Activated CD4-positive, alpha-beta memory T cell treated with anti-CD3 and anti-CD28 coated beads for 36 hours (primary cell): ENCODE measurements at places on chromosomes 6 and 20. TPM values are rescaled to one million over a fixed set of nuclear protein-coding genes. Genes with fewer than 3 reads are reported as not detected.

The C20orf202 gene
- total RNA-seq: not detected

The BPIFA1 gene
- total RNA-seq: not detected

The PSORS1C2 gene
- total RNA-seq: not detected

DNA sequence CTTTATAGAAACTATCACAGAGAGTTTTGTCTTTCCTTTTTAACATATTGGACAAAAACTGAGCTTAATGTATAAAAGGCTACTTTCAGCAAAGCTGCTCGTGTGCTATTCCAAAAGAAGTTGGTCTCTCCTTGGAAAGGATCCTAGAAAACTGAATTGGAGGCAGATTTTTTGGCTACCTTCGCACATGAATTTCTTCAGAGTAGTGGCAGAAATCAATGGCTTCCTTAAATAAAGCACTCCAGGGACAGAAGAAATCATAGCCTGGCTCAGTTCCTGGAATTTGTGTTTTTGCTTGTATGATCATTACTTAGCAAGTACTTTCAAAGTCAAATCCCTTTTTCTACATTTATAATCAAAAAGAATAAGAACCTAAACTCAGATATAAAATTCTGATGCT is 780.3 kb downstream of the PHF3 start:
- H3K4me3 ChIP-seq: no peak overlapping the region
- no peak overlapping the region for H3K27ac ChIP-seq
- no peaks in the 10 kb centered on the region for H3K4me1 ChIP-seq
- no peaks in the 10 kb centered on the region for H3K27me3 ChIP-seq

GRCh38 chr6:42394881-42395620 is 56.7 kb downstream of the TRERF1 start:
- H3K27ac ChIP-seq: peak overlapping the region; percentile 42
- peaks cover 87% of the 10 kb centered on the region for H3K4me1 ChIP-seq
- no peaks in the 10 kb centered on the region for H3K27me3 ChIP-seq
- H3K36me3 ChIP-seq: peaks cover 9% of the 10 kb centered on the region
- H3K4me3 ChIP-seq: peak overlapping the region; percentile 10
- DNase-seq: peak; percentile 10

- no peak for DNase-seq
- H3K4me1 ChIP-seq: peaks cover 47% of the 10 kb centered on the region
Observed at GRCh38 chr20:3990716-3991115, 24.6 kb downstream of the RNF24 start.

DNA sequence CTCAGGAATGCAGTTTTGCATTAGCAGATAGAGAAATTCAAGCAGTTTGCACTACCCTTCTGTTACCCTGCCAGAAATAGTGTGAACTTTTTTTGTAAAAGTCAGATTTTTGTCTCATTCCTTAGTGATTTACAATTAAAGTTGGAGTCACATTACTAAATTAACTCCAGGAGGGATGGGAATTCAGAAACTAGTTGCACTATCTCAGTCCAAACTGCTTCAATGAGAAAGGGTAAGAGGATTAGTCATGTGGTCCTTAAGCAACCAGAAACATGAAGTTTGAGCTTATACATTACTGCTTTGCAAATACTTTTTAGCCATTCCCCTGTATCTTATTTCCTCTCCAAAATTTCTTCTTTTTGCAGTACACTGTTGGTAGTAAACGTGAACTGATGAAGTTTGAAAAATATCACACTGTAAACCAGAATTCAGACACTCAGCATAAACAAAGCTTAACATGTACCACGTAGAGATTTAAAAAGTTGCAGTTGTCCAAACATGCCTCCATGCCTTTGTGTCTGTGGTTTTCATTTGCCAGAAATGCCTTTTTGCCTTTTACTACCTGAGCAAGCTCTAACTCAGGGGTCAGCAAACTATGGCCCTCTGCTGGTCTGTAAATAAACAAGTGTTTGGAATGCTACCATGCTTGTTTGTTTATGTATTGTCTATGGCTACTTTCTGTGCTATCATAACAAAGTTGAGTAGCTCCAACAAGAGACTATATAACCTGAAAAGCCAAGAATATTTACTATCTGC is 49.7 kb downstream of the TP53INP2 start:
- H3K36me3 ChIP-seq: peaks cover 36% of the 10 kb centered on the region
- H3K4me3 ChIP-seq: no peak overlapping the region
- no peaks in the 10 kb centered on the region for H3K27me3 ChIP-seq
- no peaks in the 10 kb centered on the region for H3K4me1 ChIP-seq
- H3K27ac ChIP-seq: no peak overlapping the region

DNA sequence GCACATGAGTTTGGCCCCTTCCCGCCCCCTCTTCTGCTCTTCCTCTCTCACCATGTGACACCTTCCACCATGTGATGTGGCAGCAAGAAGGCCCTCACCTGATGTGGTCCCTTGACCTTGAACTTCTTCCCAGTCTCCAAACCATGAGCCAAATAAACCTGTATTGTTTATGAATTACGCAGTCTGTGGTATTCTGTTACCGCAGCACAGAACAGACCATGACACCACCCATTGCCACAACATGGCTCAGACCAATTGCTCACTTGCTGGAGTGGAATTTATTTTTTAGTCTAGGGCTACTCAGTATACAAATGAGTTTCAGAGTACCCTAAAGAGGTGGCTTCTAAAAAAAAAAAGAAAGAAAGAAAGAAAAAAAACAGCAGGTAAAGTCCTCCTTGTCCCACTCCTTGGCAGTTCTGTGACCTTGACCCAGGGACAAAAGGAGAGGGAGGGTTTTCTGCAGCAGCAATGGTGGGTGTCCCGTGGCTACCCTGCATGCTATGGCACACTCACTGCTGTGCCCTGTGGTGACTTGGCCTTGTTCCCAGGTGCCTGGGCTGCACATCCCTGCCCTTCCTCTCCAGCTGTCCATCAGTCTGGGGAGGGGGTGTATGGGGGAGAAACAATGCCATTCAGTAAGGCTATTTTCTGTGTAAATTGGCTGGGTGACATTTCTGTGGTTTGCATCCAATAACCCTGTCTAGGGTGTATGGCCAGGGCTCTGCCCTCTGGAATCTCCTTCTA is 5.4 kb upstream of the VSX1 start:
- H3K4me3 ChIP-seq: no peak overlapping the region
- H3K27me3 ChIP-seq: peaks cover 31% of the 10 kb centered on the region
- H3K4me1 ChIP-seq: peaks cover 42% of the 10 kb centered on the region
- no peaks in the 10 kb centered on the region for H3K36me3 ChIP-seq

DNA sequence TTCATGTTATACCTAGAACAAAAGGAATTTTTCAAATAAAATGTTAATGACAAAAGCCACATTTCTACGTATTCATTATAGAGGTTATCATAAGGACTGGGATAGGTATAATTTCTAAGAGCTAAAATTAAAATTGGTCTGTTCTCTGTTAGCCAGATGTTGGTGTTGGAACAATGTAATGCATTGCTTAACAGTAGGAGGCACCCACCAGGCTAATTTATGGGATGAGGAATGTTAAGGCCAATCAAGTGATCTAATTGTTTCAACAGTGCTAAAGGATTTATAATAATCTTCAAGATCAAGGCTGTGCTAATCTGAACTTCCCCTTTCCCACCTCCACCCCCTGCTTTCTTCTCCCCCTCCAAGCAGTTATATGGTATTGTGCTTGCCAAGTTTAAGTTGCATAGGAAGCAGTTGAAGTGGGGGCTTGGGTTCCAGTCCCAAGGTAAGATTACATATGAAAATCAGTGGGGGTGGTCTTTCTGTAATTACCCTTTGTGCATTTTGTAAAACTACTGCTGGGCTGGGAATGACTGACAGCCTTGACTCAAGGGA is 89.2 kb upstream of the BACH2 start:
- H3K4me1 ChIP-seq: peaks cover 50% of the 10 kb centered on the region
- no peak for DNase-seq

DNA sequence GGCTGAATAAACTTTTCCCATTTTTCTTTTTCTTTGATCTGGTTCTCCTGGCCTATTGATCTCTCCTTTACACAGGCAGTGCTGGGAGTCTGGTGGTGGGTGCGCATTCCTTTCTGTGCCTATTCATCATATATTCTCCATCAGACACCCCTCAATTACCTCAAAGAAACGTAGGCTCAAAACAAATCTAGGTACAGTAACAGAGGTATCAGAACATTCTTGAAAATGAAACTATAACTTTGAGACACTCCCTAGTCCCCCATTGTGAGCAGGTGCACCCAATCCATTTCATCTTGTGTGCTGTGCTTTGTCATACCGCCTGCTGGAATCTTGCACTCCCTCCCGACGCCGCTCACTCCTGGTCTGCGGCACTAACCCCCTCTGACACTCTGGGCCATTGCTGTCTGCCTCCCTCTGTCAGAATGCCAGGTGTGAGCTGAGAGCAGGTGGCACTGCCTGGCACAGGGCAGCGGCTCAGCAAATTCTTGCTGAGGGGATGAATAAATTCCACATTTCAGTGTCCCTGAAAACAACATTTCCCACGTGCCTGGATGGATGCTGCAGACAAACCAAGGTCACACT is 303.4 kb upstream of the EXOC2 start:
- no peak for DNase-seq
- no peaks in the 10 kb centered on the region for H3K4me1 ChIP-seq
- no peaks in the 10 kb centered on the region for H3K36me3 ChIP-seq
- no peak overlapping the region for H3K4me3 ChIP-seq
- H3K27me3 ChIP-seq: peaks cover 20% of the 10 kb centered on the region

DNA sequence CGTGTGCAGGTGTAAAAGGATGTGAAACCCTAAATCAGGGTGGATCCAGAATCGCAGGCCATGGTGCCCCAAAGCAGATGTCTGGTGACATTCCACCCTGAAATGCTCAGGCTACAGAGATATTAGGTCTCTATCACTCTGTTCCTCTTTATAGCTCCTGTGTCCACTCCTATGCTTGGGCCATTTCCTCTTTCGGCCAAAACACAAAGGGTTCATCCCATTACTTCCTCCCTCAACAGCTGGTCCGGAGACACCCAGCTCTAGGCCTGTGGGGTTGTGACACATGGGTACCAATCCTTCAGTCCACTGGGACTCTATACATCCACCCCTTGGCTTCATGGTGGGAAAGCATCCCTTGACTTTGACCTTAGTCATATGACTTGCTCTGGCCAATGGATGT is 1.7 kb upstream of the SIGLEC1 start:
- H3K27ac ChIP-seq: no peak overlapping the region
- H3K27me3 ChIP-seq: peaks cover 9% of the 10 kb centered on the region
- no peak for DNase-seq
